Activated CD4-positive, CD25-positive, alpha-beta regulatory T cell treated with anti-CD3 and anti-CD28 coated beads, Interleukin-2, amount 50 U/mL, for 72 hours (primary cell): ENCODE measurements at places on chromosomes 12 and 14.
A peak's percentile ranks its signal among the peaks of the same experiment; 100 is the strongest.

GRCh38 chr12:44847888-44848702 is 28.0 kb downstream of the NELL2 start:
- DNase-seq = no peak

GRCh38 chr12:44509471-44509870 is 366.6 kb downstream of the NELL2 start:
- no peak for DNase-seq

DNA sequence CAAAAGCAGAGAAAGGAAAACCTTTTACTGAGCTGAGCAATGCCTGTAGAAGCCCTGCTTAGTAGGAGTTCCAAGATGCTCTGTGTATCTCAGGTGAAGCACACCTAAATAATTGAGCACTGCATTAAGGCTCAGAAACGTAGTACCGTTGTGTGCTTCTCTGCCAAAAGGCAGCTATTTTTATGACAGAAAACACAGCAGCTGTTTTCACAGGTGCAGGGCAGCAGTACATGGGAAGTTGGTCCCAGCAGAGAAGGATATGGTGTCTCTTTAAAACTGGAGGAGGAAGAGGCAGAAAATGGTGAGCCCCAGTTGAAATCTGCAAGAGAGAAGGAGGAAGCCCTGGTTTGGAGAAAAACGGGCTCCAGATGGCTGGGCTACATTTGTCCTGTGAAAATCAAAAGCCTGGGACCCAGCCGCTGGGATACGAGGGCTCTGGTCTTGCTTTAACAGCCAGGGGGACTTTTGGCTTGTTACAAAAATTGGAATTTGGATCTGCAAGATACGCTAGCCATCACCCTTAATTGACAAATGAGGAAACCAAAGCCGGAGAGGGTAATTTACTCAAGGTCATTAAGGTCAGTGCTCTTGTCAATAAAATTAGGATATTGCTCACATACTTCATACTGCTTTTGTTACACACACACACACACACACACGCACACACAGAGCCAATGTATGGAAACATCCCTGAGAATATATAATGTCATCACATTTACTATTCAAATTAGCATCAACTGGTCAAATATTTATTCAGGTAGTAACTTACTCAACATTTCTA is 27.3 kb downstream of the SPRING1 start:
- no peak for DNase-seq

DNA sequence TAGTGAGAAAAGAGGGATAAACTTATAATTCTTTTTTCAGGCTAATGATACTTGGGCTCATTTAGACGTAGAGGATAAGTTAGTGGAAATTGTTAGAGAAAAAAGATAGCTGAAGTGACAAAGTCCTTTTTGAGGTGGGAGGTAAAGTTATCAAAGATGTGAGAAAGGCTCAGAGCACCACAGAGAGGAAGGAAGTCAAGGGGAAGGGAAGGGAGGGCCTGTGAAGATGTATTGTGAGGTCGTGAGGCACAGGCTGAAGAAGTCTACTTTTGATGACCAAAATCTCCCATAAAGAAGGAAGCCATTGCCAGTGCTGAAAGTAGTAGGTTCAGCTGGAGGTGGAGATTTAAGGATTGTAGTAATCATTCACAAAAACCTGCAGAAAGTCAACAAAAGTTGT is 19.4 kb upstream of the PTGDR start:
- DNase-seq = no peak

DNA sequence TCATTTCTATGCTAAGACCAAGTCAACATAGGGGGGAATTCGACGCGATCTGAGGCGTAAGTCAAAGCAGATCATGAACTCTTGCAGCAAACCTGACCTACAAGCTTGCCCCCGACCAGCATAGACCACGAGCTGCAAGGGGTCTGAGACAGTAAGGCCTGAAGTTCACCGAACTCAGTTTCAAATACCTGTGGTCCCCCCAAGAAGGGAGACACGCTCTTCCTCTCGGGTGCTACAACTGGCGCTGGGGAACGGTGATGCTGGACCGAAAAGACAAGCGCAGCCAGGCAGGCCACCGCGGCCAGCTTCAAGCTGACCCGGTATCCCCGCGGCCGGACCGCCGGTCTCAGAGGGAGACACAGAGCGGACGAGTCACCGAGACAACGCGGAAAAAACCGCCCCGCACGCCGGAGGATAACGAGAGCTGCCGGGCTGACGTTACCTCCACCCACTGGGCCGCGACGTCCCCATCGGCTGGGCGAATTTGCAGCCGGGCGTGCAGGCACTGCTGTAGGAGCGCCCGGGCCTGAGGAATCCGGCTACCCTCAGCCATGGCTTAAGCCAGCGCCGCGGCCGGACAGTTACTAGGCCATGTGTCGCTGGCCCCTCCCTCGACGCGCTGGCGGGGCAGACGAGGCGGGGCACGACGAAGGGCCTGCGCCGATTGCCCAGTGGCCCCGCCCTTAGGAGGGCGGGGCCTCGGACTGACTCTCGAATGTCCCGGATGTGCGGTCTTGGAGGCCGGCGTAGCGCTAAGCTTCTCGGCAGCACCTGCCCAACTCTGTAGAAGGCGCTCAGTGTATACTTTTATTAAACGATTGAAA is at the start of gene DTD2:
TSS of gene DTD2 (minus strand) at position 666 of the 824 bp plus-strand sequence. CDS start at position 553, 113 bp downstream.
- peak; percentile 91 for DNase-seq

DNA sequence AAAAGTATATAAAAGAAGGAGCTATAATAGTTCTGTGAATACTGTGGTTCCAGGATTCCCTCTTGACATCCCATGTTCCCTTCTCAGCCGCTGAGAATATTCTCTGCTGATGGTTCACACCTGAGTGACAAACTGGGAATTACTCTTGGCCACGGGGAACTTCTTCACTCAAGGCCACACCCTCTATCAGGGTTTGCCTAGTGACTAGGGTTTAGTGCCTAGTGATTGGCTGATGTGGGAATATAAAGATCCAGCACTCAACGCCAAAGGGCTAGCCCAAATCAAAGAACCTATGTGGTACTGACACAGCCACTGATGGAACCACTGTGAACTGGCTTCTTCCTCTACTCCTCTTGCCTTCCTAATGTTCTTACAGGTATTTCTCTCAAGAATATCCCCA is 248.4 kb downstream of the ASCL1 start:
- DNase-seq = no peak

- no peak for DNase-seq
Observed at GRCh38 chr12:124904306-124905098, 9.9 kb downstream of the UBC start.

- no peak for DNase-seq
Observed at GRCh38 chr14:70188322-70188658, 461 bp downstream of the SLC8A3 start.

GRCh38 chr14:47675466-47676314 is at the start of gene MDGA2:
Gene MDGA2 (minus strand): TSS chr14:47675605.
- DNase-seq = no peak

DNA sequence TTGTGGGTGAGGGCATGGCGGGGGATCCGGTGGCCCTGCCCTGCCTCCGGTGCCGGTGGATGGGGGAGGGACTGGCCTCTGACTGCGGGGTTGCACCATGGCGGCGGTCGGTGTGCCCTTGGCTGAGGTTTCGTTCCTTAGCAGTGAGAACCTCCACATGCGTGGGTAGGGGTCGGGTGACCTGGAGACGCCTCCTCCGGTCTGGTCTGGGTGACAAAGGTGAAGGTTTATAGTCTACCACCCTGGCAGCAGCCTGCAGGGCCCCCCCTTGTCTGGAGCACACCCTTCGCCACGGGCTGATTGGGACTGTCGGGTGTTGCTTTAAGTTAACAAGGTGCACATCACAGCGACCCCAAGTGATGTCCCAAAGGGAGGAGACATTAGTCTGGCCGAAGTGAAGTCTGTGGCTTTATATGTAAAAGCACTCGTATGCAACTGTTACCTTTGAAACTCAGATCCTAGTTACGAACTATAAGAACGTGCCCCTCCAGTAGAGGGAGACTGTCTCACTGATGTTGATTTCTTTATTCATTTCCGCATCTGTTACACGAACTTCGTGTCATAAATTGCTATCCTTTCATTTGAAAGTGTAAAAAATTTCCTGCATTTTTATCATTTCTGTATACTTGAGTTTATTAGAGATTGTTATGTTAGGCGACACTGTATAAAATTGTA is 74.4 kb downstream of the WDR20 start:
- DNase-seq = no peak

GRCh38 chr12:108484431-108484830 is 30.6 kb upstream of the FICD start:
- DNase-seq = no peak

DNA sequence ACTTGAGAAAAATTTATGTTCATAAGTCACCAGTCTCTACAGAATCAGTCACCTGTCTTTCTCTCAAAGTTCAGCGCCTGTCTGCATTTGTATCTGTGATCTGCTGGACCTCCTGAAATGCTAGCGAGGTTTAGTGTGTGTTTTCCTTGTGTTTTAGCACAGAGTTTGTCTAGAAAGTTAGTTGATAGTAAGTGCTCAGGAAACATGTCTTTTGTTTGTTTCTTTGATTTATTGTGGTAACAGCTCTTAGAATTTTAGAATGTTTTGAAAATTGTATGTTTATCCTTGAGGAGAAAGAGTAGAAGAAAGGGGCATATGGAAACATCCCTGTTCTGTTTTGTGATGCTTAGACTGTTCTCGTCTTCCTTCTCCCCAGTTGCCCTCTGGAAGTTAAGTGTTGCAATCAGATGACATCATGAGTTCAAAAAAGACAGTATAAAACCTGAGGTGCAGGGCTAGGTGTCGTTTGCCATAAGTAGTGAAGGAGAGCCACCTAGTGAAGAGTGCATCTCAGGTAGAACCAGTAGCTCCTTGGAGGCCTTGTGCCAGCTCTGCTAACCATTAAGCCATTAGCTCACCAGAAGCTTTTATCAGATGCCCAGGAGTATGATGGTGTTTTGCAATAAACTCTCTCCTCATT is 44.8 kb downstream of the FBXW8 start:
- DNase-seq = no peak

GRCh38 chr12:47576289-47576945 is 129.4 kb downstream of the RPAP3 start:
- no peak for DNase-seq
